Activated naive CD8-positive, alpha-beta T cell treated with anti-CD3 and anti-CD28 coated beads, Interleukin-2, amount 10 ng/mL, durations not matched to agents 7 days and 5 days (primary cell): ENCODE measurements at places on chromosomes 5 and 9. TPM values are rescaled to one million over a fixed set of nuclear protein-coding genes. Genes with fewer than 3 reads are reported as not detected.
A peak's percentile ranks its signal among the peaks of the same experiment; 100 is the strongest.

Gene SLC6A7
- not detected for total RNA-seq

Gene TMEM174
- not detected for total RNA-seq

Gene CCDC192
- total RNA-seq, result not detected

Gene CTSV
- 0.45 TPM for total RNA-seq

Gene ANKRD34B
- not detected for total RNA-seq

Gene MVB12B
- 34.1 TPM for total RNA-seq

Gene CCDC112
- 2.4 TPM for total RNA-seq

Gene FAM81B
- total RNA-seq, result not detected

- DNase-seq, result no peak
Observed at GRCh38 chr9:124411514-124412227, 3.6 kb downstream of the PSMB7 start.

GRCh38 chr9:70514273-70514672 lies 99.8 kb upstream of the KLF9 start:
- DNase-seq, result no peak

DNA sequence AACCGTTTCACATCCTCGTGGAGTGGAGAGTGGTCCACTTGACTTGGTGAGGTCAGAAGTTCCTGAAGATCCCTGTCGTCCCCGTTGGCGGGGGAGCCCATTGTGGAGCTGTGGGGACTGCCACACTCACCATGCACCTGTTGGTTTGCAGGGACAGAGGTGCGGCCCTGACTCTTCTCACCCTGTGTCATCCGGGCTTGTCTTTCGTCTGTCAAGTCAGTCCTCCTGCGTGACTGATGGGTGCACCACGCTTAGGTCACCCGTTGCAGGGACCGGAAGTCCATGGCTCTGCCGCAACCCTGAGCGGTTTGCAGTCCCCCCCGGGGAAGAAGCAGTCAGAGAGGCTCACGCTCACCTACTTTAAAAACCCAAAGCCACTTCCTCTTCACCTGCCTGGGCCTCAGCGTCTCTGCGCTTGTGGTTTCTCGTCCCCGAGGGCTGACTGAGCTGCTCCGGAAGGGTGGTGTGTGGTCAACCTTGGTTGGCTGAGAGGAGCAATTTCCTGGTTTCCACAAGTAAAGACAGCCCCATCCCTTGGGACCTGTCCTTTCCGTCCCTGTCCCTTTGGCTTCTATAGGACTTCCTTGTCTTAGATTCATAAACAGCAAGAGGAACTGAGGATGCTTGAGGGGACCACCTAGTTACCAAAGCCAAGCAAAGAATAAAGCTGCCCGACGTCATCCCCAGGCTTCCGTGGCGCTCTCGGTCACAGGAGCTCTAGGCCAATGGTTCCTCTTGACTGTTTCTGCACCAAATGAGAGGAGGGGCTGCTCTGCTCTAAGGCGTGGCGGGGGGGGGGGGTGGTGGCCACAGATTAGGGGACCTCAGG lies 53.2 kb downstream of the USP20 start:
- peak; percentile 93 for DNase-seq

DNA sequence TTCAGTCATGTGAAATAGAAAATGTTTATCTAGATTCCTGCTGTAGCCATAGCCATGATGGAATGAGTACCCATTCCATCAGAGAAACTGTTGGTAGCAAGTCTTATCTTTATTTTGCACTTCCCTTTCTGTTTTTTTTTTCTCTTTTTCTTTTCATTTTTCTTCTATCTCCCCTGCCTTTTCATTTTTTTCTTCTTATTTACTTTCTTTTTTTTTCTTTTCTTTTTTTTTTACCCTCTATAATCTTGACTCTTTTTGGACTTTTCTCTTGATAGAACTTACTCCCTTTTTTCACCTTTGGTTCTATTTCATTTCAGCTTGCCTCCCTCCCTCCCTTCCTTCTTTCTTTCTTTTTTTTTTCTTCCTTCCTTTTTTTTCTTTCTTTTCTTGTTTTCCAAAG lies 15.4 kb downstream of the SLC25A46 start:
- no peak for DNase-seq

DNA sequence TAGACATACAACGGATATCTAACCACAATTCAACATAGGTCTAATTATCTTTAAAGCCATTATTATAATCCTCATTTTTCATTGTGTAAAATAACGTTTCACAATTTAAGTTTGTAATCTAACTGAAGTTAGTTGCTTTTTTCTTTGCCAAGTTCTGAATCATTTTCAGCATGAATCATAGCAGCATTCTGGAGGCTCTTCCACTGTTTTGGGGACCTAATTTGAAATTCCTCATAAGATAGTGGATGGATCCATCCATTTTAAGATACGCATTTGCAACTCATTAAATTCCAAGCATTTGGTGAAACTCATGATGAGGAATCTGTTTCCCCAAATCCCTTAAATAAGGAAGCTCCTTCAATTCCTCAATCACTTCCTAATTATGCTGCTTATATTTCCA lies 447.1 kb upstream of the CDH10 start:
- DNase-seq, result no peak

DNA sequence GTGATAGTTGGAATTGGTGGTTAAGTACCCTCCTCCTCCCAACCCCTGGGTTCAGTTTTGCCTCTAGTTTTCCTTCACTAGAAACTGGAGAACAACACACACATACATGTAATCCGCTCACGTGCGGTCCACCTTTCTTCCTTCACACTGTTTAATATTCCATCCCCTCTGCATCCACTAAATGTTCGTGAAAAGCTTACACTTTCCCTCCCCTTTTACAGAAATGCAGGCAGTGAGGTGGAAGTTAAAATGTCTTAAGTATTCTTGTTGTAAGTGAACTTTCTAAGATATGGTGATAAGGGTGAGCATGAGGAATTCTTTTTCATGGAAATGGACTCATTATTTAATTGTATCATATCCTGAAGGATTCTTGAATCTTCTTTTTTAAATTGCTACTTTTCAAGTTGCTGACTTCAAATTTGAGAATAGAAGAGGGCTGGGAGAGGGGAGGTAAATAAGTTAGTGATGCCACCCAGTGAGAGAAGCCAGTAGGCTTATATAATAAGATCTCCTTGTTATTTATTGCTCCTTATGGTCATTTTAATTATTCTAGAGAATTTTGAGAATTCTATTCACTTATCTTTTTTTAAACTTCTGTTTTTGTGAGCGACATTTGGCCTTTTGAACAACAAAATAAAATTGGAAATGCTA lies 90.2 kb downstream of the TLE4 start:
- DNase-seq, result no peak

GRCh38 chr5:9713356-9713755 lies 83.2 kb upstream of the TAS2R1 start:
- no peak for DNase-seq

DNA sequence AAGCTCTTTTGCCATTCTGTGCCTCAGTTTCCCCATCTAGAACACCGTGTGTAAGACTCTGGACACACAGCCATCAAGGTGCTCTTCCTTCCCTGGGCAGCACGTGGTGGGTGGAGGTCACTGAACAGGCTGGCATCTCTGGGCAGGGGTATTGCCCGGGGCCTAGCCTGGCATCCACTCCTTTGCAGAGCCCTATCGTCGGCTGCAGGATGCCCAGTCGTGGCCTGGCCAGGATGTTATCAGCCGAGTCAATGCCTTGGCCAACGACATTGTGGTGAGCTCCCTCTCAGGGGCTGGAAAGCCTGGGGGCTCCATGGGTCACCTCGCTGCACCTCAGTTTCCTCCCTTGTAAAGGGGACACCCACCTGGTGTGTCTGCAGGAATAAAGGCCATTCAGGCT lies 4.0 kb downstream of the ADGRD2 start:
- DNase-seq, result peak; percentile 18

DNA sequence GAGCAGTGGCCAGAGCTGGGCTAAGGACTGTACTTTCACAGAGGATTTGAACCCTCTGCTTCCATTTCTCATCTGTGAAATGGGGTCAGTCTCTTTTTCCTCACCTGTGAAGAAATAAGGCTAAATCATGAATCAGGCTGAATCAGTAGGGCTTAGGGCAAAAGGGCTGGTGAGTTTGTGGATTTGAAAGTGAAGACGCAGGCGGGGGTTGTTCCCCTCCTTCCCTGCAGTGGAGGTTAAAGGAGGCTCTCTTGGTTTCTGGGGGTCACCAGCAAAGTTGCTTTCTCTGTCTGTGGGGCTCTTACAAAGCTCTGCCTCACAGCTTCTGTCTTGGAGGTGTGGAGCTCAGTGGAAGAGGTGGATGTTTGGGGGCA lies 17.6 kb upstream of the NDST1 start:
- DNase-seq, result no peak

DNA sequence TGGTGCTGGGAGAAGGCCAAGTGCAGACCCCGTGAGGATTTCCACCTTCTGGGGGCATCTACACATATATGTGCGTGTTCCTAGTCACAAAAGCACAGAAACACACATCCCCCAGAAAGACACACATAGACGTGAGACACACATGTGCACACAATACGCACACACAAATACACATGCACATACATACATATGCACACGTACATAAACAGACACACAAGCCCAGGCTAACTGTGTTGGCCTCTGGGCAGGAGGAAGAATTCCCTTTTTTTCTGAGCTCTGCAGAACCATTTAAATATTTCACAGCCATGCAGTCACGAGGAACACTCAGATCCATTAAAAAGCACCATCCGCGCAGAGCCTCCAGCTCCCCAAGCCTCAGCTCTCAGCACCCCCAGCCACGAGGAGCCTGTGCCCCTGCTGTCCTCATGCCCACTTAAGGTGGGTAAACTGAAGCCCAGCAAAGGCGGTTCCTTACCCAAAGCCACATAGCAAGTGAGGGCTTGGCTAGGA lies 5.3 kb downstream of the NINJ1 start:
- no peak for DNase-seq

DNA sequence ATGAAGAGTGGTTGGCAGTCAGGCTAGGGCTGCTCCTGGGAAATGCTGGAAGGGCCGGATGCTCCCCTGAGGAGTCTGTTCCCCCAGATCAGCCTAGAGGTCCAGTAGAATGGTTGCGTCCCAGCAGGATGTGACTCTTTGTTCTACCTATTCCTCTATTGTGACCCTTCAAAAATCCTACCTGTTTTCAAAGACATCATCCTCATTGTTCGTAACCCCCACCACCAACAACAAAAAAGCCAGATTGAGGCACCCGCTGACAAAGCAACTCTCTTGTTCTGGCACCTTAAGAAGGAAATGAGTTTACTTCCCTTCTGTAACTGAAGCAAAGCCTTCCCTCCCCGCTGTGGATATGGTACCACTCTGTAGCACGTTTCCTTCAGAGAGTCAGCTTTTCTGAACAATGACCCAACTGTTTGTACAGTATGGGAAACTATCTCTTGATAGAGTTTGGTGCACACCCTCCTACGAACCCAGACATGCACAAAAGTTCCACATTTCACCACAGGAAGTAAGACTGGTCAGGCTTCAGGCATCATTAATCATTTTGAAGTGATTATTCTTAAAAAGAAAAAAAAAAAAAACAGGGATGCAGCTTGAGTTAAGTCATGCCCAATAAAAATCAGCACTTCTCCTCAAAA lies 207.2 kb downstream of the ENC1 start:
- no peak for DNase-seq

GRCh38 chr9:131714161-131714646 lies 25.7 kb downstream of the RAPGEF1 start:
- no peak for DNase-seq
